Stimulated activated naive CD4-positive, alpha-beta T cell (primary cell): ENCODE measurements at places on chromosomes 11 and 22.
A peak's percentile ranks its signal among the peaks of the same experiment; 100 is the strongest.

GRCh38 chr11:107859459-107860239, 1.1 kb upstream of the SLC35F2 start:
- peak; percentile 9 for DNase-seq

- DNase-seq = peak; percentile 4
Measured at GRCh38 chr11:70398834-70399680, 728 bp downstream of the CTTN start.

GRCh38 chr11:121300313-121300971, 7.9 kb downstream of the SC5D start:
- DNase-seq = no peak

- DNase-seq = no peak
Measured at GRCh38 chr11:1238767-1239595, 16.1 kb downstream of the MUC5B start.

DNA sequence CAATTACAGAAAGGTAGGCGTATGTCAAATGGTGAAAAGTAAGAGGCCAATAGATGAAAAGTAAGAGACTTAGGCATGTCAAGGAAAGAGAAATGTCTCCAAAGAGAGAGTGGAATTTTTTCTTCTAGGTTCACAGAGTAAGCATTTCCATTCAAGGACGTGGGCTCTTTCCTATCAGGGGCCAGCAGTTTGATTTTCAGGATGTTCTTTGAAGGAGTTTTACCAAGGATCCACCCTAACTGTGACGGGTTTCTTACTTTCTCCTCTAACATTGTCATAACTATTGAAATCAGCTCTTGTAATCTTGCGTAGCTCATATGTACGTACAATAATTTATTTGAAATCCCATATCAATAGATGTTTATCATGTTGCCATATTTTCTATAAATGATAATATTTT, 2112.2 kb upstream of the RAG2 start:
- DNase-seq = no peak

DNA sequence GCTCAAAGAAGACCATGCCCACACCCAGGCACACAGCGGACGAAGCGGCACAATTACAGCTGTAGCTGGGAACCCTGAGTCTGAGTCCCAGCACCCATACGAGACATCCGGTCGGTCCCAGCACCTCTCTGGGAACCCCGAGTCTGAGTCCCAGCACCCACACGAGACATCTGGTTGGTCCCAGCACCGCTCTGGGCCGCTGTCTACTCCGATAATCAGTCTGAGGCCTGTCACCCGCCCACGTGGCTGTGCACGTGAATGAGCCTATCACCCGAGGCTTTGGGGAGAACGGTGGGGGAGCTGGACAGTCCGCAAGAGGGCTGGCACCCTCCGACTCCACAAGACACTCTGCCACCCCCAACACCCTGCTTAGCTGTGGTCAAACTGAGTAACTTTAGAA, 6.2 kb downstream of the TTLL8 start:
- DNase-seq = no peak

DNA sequence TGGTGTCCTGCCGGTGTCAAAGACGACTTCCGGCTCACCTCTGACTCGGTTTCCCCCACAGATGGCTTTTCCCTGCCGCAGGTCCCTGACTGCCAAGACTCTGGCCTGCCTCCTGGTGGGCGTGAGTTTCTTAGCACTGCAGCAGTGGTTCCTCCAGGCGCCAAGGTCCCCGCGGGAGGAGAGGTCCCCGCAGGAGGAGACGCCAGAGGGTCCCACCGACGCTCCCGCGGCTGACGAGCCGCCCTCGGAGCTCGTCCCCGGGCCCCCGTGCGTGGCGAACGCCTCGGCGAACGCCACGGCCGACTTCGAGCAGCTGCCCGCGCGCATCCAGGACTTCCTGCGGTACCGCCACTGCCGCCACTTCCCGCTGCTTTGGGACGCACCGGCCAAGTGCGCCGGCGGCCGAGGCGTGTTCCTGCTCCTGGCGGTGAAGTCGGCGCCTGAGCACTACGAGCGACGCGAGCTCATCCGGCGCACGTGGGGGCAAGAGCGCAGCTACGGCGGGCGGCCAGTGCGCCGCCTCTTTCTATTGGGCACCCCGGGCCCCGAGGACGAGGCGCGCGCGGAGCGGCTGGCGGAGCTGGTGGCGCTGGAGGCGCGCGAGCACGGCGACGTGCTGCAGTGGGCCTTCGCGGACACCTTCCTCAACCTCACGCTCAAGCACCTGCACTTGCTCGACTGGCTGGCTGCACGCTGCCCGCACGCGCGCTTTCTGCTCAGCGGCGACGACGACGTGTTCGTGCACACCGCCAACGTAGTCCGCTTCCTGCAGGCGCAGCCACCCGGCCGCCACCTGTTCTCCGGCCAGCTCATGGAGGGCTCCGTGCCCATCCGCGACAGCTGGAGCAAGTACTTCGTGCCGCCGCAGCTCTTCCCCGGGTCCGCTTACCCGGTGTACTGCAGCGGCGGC, 5.5 kb downstream of the B3GNT6 start:
- no peak for DNase-seq

DNA sequence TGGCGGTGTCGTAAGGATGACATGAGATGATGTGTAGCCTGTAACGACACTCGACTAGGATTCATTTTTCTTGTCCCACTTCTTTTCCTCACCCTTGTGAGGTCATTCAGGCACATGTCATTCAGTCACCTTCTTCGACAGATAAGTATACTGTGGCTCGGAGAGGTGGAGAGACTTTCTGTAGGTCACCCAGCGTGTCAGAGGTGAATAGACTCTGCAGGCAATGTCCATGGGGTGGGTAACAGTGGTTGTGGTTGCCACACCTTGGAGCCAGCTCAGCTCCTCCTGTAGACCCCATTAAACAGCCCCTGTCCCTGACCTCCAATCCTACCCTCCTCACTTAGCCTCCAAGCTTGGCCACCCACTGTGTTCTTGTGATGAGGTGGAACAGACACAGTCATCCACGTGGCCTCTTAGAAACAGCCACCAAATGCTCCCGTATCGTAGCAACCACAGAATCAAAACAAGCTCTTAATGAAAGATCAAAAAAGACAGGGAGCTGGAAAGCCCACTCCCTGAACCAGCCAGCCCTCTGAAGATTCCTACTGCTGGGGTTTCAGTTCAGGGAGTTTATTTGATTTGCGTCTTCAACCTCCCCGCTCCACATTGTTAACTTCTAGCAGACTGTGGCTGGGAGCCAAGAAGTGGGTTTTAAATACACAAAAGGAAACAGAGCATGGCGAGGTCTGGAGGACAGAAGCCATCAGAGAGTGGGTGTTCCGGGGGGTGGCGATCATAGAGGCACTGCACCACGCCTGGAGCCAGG, 89.0 kb upstream of the GRK3 start:
- no peak for DNase-seq
